ENCODE measurements at places on chromosomes 4 and X. TPM values are rescaled to one million over a fixed set of nuclear protein-coding genes. Genes with fewer than 3 reads are reported as not detected.

HDAC8 gene
- total RNA-seq = 45.4 TPM

MID1IP1 gene
- total RNA-seq = 27.1 TPM

DNA sequence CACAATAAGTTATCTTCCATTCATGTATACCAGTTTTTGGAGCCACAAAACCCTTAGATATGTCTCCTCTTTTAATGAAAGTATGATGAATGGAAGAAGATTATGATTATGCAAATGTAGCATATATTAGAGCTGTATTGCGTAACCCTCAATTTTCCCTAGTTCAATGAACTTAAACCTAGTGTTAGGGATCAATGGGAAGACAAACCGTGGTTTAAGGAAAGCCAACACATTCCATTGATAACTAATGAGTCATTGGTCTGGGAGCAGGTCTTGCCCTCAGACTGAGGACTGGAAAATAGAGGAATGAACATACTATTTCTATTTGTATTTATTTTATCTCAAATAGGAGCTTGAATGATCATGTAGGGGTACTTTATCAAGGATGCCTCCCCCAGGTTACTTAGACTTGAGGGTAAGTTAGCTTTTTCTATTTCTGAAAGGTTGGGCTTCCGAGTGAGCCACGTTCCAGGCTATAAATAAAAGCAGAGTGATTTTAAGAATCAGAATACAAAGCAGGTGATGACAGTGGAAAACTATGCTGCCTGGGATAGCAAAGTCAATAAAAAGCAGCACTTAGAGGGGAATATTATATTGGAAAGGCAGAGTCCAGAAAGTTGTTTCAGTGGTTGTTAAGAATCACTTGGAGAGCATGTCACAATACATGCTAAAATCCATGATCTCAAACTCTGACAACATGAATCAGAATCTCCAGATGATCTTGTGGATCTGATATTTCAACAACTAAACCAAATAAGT is 356.0 kb downstream of the ADAM29 start:
- no peak for DNase-seq

DNA sequence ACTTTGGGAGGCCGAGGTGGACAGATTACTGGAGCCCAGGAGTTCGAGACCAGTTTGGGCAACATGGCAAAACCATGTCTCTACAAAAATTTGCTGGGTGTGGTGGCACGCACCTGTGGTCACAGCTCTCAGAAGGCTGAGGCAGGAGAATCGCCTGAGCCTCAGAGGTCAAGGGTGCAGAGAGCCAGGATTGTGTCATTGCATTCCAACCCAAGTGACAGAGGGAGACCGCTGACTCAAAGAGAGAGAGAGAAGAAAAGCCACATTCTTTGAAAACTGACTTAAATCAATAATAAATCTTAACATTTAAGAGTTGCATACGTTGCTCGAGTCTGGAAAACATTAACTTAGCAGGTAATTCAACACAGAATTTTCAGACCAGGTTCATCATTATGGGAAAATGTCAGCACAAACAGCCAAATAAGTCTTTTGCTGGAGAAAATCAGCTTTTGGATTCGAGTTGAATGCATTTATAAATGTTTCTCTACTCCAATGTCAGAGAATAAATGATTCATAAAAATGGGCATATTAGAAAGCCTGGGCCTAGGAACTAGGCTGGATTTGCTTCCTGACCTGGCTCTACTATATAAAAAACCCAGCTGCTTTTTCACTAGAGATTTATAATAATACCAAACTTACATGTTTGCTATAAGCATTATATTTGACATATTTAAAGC is 68.3 kb upstream of the RBPJ start:
- no peak for DNase-seq

EOLA1 gene
- total RNA-seq = 17.0 TPM

ASMT gene
- total RNA-seq = not detected

DNA sequence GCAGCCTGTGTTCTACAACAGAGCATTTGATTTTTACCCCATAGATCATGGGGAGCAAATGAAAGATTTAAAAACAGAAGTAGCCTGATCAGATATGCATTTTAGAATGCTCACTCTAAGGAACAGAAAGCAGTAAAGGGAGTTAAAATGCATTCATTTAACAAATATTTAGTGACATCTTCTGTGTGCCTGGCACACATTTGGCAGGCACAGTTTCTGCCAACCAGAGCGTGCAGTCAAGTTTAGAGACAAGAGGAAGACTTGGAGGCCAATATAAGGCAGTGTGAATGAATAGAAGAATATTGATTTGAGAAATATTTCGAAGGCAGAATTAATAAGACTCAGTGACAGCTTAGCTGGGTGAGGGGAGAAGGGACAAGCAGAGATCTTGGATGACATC is 210.1 kb downstream of the KDR start:
- DNase-seq = no peak

RRAGB gene
- 29.8 TPM for total RNA-seq

- DNase-seq = no peak
These were observed 12.3 kb downstream of the USP11 start for GRCh38 chrX:47245156-47245555.

GRCh38 chr4:167885872-167886271 is 206.5 kb upstream of the ANXA10 start:
- no peak for DNase-seq

MUC7 gene
- not detected for total RNA-seq

- no peak for DNase-seq
These were observed 449.1 kb upstream of the SMIM31 start for GRCh38 chr4:164304861-164305260.

DNA sequence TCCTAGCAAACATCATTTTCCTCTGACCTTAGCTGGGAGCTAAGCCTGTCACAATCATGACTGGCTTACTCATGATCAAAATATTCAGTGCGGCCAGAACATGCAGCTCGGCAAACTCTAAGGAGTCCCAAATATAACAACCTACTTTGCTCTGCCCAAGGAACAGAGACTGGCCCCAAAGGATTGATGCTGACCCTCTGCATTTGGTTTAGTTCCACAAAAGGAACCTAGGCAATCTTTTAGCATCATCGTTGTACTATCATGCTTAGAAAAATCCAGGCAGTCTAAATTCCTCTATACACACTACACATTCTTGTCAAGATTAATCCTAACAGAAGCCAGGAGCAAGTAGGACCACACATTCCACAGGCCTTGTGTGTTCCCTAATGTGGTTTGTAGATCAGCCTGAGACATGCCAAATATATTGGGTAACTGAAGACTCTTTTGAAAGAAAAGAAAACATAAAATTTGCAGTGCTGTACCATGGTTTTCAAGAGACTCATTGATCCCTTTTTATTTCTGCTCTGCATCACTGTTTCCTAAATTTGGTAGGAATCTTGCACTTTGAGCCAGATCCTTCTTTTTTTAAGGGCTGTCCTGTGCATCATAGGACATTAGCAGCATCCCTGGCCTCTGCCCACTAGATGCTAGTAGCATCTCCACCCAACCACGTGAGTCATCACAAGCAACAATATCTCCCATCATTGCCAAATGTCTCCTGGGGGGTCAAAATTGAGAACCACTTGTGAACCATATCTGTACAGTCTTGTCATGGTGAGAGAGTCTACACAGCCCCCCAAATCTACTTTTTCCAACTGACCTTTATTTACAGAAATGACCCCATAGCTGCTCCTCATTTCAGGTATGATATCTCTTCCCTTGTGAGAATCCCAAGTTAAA is 17.6 kb upstream of the CC2D2A start:
- no peak for DNase-seq

GRCh38 chrX:135649561-135649960 is 63.9 kb upstream of the CT45A1 start:
- no peak for DNase-seq

Data from Peyer's patch (tissue), 4 donors.